ENCODE measurements at places on chromosomes 6 and 20.
A peak's percentile ranks its signal among the peaks of the same experiment; 100 is the strongest.

DNA sequence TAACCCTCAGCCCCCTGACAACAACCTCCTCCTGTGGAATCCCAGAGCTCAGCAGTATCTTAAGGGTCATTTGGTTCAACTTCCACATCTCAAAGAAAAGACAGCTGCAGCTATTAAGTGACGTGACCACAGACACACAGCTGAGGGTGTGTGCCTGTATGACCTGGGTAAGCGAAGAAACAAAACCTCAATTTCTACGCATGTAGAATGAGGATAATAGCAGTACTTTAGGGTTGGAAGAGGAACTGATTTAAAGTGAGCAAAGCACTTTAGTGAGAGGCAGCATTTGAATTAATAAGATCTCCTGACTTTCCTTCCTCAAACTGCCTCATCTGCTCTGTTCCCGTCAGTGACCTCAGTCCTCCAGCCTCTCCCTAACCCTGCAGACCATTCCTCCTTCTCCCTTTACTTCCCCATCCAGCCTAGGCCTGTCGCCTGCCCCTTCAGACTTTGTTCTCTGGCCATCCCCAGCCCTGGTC lies 6.8 kb upstream of the ARMC2 start:
- no peak for DNase-seq

DNA sequence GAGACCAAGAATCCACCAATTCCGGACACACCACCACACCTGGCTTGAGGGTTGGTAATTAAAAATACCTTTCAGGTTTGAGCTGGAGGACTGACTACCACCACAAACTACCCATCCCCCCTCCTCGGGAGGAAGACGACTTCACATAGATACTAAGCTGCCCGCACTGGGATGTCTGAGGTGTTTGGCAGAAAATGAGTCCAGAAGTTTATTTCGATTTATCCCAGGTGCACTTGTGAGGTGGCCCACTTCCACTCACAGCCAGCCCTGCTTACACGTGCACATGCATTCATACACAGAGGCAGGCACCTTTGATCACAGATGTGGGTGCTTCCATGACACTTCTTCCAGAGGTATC lies 187.1 kb downstream of the ID4 start:
- DNase-seq = no peak

DNA sequence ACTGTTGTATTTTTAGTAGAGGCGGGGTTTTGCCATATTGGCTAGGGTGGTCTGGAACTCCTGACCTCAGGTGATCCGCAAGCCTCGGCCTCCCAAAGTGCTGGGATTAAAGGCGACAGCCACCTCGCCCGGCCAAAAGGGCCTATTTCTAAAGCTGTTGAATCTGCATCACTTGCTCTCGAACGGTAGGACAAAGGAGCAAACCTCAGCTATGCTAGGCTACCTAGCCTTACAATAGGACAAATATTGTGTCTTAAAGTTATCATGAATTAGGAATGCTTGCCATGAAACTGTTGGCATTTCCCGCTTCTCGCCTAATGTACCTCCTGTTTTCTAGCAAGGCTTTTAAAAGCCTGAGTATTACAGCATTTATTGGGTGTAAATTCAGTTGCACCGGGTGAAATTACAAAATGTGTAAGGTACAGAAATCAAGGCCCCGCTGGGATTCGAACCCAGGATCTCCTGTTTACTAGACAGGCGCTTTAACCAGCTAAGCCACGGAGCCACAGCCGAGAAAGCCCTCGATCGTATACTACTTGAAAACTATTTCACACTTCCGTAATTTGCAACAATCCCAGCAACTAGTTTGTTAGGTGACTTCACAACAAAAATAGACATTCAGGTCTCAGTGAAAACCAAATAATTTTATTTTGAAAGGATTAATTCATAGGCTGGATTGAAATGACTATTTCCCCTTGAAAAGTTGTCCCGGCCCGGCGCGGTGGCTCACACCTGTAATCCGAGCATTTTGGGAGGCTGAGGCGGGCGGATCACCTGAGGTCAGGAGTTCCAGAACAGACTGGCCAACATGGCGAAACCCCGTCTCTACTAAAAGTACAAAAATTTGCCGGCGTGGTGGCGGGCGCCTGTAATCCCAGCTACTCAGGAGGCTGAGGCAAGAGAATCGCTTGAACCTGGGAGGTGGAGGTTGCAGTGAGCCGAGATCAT lies 211.6 kb upstream of the ZNF184 start:
- DNase-seq = no peak

DNA sequence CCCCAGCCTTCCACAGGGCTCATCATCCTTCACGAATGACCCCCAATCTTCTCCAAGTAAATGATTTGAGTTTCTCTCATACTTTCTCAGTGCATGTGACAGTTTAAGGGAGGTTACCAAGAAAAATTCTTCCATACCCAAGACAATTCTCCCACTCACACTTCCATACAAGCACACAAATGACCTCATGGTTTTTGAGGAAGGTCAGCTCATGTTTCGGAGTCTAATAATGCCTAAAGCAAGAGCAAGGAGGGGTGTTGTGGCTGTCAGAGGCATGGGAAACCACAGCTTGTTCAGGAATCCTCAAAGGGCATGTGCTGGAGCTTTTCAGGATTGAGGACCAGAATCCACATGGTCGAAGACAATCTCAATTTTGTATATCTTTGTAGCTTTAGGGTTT lies 279.0 kb downstream of the MAFB start:
- DNase-seq = no peak

GRCh38 chr6:107493158-107494057 lies 3.5 kb downstream of the SOBP start:
- peak; percentile 66 for DNase-seq

DNA sequence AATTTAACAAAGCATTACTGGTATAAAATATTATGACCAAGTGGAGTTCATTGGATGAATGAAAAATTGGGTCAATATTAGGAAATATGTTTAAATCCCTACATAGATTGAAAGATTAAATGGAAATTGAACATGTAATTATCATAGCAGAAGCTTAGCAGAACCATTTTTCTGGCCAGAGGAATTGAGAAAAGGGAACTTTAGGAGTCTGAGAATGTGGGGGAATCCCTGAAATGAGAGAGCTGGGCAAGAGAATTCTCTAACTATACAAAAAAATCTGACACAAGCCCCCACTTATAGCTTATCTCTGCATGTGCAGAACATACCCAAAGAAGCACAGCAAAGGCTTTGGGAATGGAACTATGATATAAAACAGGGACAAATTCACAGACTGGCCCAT lies 67.4 kb upstream of the ARHGAP18 start:
- no peak for DNase-seq

- DNase-seq = no peak
These were observed 20.1 kb downstream of the KCNK17 start for GRCh38 chr6:39294133-39294532.

DNA sequence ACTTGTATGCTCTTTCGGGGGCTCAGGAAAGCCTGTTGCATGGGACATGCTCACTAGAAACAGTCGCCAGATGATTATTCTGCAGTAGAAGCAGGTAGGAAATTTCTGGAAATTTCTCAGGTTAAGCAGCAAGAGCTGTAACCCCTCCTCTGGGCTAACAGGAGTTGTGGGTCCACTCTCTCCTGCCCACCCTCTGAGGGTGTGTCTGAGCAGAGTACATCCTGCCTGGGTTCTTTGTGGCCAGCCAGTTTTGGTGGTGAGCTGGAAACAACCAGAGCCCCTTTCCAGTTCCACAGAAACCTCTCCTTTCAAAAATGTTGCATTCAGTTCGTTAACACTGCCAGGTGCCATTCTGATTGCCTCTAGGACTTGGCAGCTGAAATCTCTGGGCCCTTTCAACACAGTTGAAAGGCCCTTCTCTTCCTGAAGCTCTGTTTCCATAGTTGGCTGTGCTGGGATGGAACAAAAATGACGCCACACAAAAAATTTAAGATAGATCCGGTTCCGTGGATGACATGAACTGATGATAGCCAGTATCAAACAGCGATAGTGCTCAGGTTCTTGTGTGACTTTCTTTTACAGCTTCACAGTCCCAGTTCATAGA lies 38.5 kb downstream of the PLCG1 start:
- no peak for DNase-seq

- peak; percentile 82 for DNase-seq
These were observed 68.5 kb downstream of the SRC start for GRCh38 chr20:37414224-37415035.

DNA sequence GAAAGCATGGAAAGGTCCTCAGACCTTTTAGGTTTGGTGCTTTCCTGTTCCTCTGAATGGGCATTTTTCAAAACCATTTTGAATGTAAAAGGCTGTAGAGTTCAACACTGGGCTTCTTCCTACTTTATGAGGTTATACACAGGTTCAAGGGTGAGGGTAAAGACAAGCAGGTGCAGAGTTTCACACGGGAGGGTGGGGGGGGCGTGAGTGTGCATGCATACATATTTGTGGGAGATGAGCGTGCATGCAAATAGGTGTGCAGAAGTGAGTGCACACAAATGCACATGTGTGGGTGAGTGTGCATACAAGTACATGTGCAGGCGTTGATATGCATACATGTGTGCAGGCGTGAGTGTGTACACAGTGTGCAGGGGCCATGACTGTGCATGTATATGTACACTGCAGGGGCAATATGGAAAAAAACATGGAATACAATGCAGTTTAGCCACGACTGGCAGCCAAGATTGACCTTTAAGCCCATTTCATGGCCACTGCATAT lies 183.1 kb downstream of the GMPR start:
- no peak for DNase-seq

GRCh38 chr20:57671072-57671391 lies 38.8 kb downstream of the PMEPA1 start:
- no peak for DNase-seq

DNA sequence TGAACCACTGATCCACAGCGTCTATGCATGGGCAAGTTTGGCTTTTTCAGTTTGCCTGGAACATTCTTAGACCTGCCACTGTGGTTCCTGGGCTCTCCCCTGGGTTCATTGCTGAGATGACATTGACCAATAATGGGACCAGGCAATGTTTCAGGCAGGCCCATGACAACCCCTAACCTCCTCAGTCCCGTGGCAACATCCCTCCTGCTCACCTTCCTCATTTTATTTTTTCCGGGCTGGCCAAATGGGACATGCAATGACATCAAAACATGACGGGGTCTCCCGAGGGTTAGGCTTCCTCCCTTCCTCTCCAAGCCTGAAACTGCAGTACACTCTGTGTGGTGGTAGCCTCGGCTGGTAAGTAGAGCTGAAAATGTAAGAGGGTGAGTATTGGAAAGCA lies 234.0 kb upstream of the RREB1 start:
- no peak for DNase-seq

GRCh38 chr6:125481056-125481455 lies 179.3 kb upstream of the HDDC2 start:
- DNase-seq = no peak

DNA sequence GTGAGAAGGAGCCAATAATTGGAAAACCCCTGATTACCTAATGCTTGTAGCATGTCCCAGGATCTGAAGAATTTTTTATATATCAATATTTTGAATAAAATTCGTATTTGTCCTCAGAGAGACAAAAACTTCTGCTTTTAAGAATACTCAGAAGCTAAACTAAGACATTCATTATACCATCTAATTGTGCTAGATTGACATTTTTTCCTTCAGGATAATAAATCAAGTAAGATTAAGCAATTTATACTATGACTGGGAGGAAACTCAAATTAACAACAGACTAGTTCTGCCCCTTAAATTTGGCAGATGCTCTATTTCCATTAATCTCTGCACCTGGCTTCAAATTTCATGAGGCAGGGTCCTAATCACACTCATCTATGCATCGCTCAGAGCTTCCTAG lies 291.4 kb downstream of the PLCB1 start:
- no peak for DNase-seq

GRCh38 chr20:51969191-51969590 lies 166.9 kb upstream of the SALL4 start:
- DNase-seq = no peak

DNA sequence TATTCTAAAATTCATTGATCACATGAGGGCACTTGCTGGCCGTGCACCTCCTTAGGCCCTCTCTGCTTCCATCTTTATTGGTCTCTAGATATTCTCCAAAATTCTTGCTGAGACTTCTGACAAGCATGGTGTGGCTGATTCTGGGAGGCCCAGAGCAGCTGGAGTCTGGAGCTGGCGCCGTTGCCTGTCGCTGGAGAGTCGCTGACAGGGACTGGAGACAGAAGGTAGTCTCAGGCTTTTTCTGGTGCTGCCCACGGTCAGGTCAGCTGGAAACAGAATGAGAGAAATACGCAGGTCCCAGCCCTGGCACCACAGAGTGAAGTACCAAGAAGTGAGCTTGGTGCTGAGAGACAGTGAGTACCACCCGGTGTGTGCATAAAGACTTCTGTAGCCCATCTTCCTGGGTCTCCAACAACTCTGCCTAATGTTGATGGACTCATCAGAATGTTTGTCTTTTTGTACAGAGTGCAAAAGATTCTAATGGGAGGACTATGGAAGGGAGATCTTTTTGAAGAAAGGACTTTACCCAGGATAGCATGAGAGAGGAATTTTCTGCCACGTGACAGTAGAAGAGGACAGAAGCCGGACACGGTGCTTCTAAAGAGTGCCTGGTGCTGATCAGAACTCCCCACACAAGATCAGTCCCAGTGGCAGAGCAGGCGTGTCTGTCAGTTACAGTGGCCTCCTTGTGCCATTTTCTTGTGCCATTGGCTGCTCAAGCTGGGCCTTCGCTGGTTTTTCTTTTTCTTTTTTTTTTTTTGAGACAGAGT lies 1.8 kb upstream of the ALDH8A1 start:
- no peak for DNase-seq

DNA sequence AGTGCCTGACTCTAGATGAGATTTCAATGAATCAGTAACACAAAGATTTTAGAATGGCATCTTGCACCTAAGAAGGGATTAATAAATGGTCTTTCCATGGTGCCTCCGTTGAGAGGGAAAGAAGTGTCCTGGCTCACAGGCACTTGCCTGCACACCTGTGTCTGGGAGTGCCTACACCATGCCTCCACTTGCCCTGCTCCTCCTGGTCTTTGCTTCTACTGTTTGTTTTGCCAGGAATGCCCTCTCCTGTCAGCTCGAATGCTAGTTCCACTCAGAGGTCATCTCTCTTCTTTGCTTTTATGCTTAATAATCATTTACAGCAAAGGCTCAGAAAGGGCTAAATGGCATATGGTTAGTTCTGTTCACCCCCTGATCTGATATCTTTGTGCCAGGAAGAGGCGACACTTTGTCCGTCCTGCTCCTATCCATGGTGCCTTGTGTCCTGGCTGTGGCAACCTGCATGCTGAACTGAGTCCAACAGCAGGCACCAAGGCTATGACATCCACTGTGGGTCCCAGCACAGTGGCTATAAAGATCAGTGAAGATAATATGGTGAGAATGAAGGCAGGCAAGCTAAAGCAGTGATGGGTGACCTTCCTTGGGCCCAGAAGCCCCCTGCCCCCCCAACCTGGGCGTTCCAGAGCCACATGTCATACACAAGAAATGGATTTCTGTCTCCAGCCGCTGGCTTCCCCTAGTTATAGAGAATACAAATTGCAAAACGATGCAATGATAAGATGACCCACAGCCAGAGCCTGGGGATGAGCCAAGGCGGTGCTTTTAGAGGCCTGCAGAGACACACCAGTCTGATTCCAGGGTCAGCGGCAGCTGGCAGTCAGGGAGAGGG lies 1.4 kb downstream of the C6orf132 start:
- DNase-seq = no peak

GRCh38 chr6:17565399-17565798 lies 34.7 kb upstream of the FAM8A1 start:
- no peak for DNase-seq

GRCh38 chr6:132498638-132499037 lies 14.3 kb downstream of the STX7 start:
- DNase-seq = no peak

Measured in DMS79 treated with DMSO at 0.1 percent for 48 hours (cell line).